ENCODE measurements at places on chromosomes 5 and 9.

DNA sequence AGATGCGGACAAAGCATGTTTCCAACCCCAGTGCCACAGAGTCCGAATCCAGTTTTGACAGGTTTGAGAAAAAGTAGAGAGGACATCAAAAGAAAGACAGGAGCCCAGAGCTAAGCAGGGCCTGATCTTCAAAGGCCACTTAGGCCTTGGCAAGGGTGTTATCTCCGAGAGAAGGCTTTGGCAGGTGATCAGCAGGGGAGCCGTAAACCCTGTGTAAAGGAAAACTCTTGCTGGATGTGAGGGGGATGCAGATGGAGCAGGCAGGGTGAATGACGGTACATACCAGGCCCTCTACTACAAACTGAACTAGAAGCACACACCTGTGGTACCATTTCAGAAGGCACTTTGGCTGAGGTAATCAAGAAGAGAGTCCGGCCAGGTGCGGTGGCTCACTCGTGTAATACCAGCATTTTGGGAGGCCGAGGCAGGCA lies 1.4 kb upstream of the HNRNPH1 start:
- DNase-seq, result no peak

GRCh38 chr9:110334183-110334582 lies 3.5 kb downstream of the TXNDC8 start:
- no peak for DNase-seq

GRCh38 chr9:124693403-124693802 lies 77.7 kb downstream of the NR6A1 start:
- no peak for DNase-seq

GRCh38 chr5:34564710-34565235 lies 91.4 kb upstream of the RAI14 start:
- no peak for DNase-seq

- no peak for DNase-seq
Measured at GRCh38 chr9:108837530-108837929, 18.3 kb downstream of the ACTL7B start.

GRCh38 chr5:107873877-107874276 lies 203.1 kb upstream of the EFNA5 start:
- no peak for DNase-seq

GRCh38 chr5:139634028-139634325 lies 14.2 kb upstream of the CXXC5 start:
- no peak for DNase-seq

- DNase-seq, result no peak
Measured at GRCh38 chr5:98517560-98518366, 255.7 kb upstream of the RGMB start.

DNA sequence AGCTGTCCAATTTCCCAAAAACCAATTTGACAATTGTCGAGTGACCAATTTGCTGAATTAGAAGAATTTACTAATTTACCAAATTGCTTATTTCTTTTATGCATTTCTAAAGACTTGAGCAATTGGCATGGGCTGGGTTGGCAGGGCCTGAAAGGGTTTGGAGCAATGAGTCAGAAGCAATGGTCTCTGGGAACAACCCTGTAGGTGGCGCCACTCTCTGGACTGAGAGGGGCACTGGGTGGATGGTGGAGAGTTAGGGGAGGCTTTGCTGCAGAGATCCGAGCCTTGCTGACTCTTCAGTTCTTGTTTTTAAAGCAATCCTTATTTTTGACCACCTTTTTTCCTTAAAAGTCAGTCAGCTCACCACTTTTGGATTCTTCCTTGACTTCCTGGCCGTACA lies 71.5 kb upstream of the RPS23 start:
- no peak for DNase-seq

DNA sequence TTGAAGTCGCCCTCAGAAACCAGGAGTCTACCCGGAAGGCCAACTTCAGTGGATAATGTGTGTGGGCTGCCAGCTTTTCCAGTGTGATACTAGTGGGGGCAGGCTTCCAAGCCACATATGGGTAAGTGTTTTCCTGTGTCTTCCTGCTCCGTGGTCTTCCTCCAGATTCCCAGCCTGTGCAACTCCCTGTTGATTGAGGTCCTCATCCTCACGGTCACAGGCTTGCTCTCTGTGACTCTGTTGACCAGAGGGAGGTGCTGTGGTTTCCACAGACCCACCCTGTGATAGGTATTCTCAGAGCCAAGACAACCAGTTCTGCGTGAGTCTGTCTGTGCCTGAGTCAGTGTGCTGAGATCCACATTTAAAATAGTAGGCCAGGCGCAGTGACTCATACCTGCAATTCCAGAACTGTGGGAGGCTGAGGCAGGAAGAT lies 388.0 kb upstream of the IRX2 start:
- DNase-seq, result no peak

DNA sequence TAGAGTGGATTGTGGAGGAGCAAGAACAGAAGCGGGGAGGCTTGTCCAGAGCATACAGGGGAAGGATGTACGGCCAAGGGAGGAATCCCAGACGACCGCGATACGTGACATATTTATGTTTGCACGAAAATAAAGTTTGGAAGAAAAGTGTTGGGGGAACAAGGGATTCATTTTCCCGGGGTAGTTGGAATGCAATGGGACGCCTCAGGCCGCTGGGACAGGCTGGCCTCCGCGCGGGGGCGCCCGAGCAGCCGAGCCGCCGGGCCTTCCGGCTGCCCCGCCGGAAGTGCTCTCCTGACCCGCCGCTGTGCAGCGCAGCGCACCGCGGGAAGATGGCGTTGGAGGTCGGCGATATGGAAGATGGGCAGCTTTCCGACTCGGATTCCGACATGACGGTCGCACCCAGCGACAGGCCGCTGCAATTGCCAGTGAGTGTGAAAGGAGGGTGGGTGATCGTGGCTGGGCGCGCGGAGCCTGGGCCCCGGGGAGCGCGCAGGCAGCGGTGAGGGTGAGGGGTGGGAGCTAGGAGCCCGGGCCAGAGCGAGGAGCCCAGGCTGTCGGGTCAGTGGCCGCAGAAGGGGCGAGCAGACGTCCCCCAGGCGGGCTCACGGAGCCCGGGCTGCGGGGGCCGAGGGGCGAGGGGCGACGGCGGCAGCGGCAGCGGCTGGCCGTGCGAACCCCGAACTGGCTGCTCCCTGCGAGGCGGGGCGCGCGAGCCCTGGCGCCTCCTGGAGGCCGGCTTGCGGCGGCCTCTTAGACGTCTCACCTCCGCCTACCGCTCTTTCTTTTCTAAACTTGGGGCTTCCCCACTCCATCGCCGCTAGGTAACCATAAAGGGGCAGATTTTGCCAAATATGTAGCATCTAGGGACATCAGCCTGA lies at the start of gene PHAX:
Gene PHAX (plus strand): TSS at position 317 of the 881 bp plus-strand sequence. CDS start 16 bp downstream, at position 333.
- DNase-seq, result peak; percentile 78

GRCh38 chr5:79471556-79471955 lies 42.4 kb downstream of the HOMER1 start:
- no peak for DNase-seq

DNA sequence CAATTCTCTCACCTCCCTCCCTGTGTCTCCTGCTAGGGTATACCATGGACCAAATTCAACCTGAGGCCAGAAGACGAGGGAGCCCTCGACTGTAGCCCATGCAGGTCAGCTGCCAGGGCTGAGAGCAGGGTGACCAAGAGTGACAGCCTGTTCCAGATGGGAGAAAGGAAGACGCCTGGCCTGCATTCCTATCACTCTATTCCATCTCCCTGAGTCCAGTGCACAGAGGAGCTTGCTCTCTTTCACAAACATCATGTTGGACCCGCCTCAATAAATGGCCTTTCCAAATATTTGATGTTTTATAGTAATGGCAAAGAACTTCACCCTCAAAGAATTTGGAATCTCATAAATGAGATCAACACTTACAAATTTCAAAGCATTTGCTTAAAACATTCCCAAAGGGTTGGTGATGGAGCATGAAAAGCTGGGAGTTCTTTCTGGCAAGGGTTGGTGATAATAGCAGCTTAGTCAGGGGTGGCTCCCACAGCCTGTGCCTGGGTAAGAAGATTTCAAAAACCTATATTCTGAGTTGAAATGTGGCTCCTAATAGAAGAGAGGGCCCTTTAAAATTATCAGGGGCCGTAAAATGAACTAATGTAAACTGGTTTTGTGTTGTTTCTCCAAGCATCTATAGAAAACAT lies 393.1 kb downstream of the EFNA5 start:
- DNase-seq, result no peak

GRCh38 chr9:86766912-86767311 lies 180.4 kb downstream of the GAS1 start:
- DNase-seq, result no peak

DNA sequence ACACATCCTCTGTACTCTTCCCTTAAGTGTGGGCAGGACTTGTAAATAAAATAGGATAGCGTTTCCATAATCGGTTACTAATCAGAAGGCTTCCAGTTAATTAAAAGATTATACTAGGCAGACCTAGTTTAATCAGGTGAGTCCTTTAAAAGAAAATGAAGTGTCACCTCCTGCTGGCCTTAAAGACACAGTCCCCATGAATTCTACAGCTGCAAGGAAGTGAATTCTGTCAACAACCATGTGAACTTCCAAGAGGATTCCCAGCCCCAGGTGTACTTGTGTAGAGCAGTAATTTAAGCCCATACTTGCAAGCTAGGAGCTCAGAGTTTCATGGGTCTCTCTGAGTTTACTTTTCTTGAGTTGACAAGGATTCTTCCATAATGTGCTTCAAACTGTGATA lies 918.3 kb downstream of the DTWD2 start:
- DNase-seq, result no peak

GRCh38 chr5:108321341-108321740 lies 60.6 kb downstream of the FBXL17 start:
- DNase-seq, result no peak

GRCh38 chr5:3179220-3179619 lies 416.4 kb upstream of the IRX1 start:
- DNase-seq, result no peak

- no peak for DNase-seq
Measured at GRCh38 chr5:89545076-89545475, 662.1 kb upstream of the MEF2C start.

DNA sequence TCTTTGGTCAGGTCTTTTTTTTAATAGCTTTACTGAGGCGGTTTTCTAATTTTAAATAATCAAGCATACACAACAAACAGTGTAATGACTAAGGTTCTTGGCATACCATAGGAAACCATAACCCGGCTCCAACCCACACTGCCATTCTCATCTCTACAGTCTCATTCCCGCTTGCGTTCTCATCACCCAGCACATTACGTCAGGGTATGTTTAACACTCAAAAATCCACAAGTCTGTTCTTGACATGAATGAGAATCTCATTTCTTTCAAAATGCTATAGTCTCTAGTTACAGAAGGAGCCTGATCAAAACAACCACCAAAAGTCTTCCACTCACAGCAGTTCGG lies 505 bp downstream of the C5orf34 start:
- no peak for DNase-seq

- DNase-seq, result no peak
Measured at GRCh38 chr5:158611581-158611980, 488.1 kb downstream of the EBF1 start.

- no peak for DNase-seq
Measured at GRCh38 chr9:19782005-19782404, 6.8 kb downstream of the SLC24A2 start.

DNA sequence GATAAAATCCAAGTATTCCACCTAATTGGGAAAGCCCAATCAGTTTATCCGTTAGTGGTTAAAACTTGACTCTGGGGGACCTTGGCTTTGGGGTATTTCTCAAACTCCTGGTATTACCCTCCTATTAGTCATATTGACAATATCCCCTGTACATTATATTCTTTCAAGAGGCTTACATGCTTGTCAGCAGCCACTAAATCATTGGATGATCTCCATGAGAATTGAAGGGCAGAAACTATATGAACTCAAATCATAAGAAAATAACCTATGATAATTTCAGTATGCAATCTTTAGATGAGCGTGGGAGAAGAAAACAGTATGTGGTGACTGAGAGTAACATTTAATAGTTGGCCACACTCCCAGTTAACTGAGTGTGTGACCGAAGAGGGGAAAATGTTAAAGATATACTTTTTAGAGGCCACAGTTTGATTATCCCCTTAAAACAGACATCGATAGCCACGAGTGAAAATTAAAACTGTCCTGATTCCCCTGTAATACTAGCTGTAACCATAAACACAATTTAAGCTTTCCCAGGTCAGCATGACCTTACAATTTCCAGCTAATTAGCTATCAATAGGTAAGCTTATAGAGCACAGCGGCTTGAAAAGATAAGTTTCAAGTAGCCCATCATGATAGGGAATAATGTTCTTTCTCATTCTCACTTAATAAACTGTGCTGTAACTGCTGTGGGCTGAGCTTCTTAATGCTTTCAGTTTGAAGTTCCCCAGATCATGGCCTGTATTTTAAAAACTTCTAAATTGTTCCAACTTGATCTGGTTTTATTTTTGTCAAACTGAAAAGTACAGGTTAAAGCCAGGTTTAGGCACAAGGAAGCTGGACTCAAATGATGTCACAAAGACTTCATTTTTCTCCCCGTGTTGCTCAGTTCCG lies 58.6 kb downstream of the PUM3 start:
- DNase-seq, result no peak

DNA sequence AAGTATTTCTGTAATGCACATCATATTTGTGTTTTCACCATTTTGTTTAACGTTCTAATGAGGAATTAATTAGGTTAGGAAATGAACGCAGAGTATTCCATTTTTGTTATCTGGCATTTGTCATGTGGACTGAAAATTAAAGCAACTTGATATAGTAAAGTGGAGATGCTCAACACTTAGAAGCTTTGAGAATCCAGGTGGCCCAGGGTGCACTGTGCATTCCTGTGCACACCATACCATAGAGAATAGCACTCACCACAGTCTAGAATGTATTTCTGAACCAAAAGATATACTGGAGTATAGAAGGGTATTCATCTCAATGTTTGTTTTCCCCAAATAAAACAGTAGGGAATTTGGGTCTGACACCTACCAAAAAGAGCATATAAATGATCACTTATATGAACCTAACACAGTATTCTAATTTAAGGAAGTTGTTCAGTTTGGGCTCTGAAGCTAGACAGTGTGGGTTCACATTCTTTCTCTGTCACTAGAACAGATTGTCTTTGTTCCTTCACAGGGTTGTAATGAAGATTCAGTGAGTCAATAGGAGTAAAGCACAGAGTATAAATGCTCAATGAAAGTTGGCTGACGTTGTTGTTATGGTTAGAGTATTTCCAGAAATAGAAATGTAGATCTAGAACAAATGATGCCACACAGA lies 125.6 kb upstream of the DMRT1 start:
- DNase-seq, result no peak

GRCh38 chr5:9042241-9042640 lies 503.6 kb downstream of the SEMA5A start:
- DNase-seq, result no peak

- no peak for DNase-seq
Measured at GRCh38 chr9:121895818-121896544, 197.1 kb downstream of the TTLL11 start.

- no peak for DNase-seq
Measured at GRCh38 chr9:136700959-136701667, 11.3 kb upstream of the DIPK1B start.

DNA sequence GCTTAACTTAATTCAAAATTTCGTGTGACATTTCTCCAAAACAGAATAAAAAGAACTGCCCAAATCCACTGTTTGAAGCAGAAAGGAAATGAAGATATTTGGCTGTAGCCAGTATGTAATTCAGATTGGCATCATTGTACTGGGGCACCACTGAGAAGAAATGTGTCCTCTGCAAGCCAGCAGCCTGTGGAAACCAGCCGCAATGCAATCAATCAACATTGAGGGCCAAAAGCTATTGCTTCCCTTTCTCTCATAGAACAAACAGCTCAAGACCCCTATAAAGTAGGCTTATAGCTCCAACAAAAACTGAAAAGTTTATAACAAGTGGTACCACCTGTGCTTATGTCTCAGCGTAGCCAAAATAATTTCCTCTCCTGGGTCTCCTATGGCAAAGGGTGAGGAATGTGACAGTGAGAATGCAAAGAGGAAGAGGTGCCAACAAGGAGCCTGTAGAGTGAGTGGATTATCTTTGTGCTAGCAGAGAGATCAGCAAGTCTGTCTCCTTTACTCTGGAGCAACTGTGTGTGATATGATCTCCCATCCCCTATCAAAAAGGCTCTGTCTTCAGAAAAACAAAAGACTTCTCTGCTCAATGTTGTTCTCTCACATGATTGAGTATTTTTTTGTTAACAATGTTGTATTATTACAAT lies 1072.3 kb upstream of the DMAC1 start:
- no peak for DNase-seq
